ENCODE measurements at places on chromosomes 1 and 21. TPM values are rescaled to one million over a fixed set of nuclear protein-coding genes. Genes with fewer than 3 reads are reported as not detected.

Gene KRTAP7-1
- not detected for total RNA-seq

Gene TNFRSF9
- 0.54 TPM for total RNA-seq

Gene MEX3A
- total RNA-seq: 1.7 TPM

Gene SCMH1
- total RNA-seq: 58.3 TPM

Gene RPE65
- total RNA-seq: not detected

Gene BLACAT1
- total RNA-seq: 4.3 TPM

Gene PPIAL4G
- 0.35 TPM for total RNA-seq

Gene GJB3
- total RNA-seq: 8.8 TPM

Gene GBP3
- 57.7 TPM for total RNA-seq

Gene KPNA6
- 66.9 TPM for total RNA-seq

Gene F3
- 8.8 TPM for total RNA-seq

Gene KRTAP11-1
- total RNA-seq: not detected

Gene PRPF38B
- 37.6 TPM for total RNA-seq

Gene SLC9C2
- total RNA-seq: 0.72 TPM

Gene HSPB7
- 29.1 TPM for total RNA-seq

Gene CELA2A
- total RNA-seq: not detected

Gene PRELP
- total RNA-seq: 24.5 TPM

Gene RGS13
- 2.1 TPM for total RNA-seq

Gene NR1I3
- not detected for total RNA-seq

Gene MPC2
- total RNA-seq: 127 TPM

Gene OR10K1
- total RNA-seq: not detected

Gene SLC44A3
- 49.6 TPM for total RNA-seq

Gene HUNK
- total RNA-seq: 17.2 TPM

Gene FCER1G
- total RNA-seq: 43.4 TPM
